Stimulated activated CD8-positive, alpha-beta memory T cell treated with anti-CD3 and anti-CD28 coated beads, Interleukin-15, amount 100 ng/mL, for 24 hours (primary cell): ENCODE measurements at places on chromosomes 2 and 18.

GRCh38 chr18:63951302-63951705 is 2.2 kb downstream of the HMSD start:
- no peak for DNase-seq

DNA sequence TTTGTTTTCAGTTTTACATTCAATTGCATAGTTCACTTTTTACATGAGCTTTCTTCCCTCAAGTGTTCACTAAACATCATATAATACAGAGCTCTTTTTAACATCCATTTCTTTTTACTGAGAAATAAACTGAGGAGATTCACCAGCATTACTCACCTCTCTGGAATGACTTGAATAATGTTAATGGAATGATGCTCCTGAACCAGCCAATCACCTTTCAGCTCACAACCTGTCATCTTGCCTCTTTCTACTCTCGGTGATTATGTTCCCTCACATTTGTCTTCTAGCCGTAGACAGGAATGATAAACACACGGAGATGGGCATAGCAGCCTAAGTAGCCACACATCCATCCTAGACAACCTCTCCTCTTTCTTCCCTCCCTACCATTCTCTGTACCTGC is 301.7 kb downstream of the PAX3 start:
- DNase-seq, result no peak

GRCh38 chr2:172103471-172104272 is 972 bp upstream of the DLX2 start:
- peak; percentile 54 for DNase-seq

- DNase-seq, result no peak
Observed at GRCh38 chr2:215601526-215601925, 165.7 kb upstream of the FN1 start.

- no peak for DNase-seq
Observed at GRCh38 chr18:57915865-57916582, 112.9 kb upstream of the ATP8B1 start.

- no peak for DNase-seq
Observed at GRCh38 chr2:199470361-199470671, 12.6 kb upstream of the SATB2 start.

- DNase-seq, result no peak
Observed at GRCh38 chr18:9619990-9620389, 5.6 kb upstream of the PPP4R1 start.

GRCh38 chr18:64119916-64120315 is 29.0 kb downstream of the LINC00305 start:
- DNase-seq, result no peak

GRCh38 chr2:99863903-99864270 is 278.5 kb downstream of the AFF3 start:
- DNase-seq, result no peak

GRCh38 chr2:30695749-30696148 is 111.5 kb downstream of the CAPN13 start:
- no peak for DNase-seq

DNA sequence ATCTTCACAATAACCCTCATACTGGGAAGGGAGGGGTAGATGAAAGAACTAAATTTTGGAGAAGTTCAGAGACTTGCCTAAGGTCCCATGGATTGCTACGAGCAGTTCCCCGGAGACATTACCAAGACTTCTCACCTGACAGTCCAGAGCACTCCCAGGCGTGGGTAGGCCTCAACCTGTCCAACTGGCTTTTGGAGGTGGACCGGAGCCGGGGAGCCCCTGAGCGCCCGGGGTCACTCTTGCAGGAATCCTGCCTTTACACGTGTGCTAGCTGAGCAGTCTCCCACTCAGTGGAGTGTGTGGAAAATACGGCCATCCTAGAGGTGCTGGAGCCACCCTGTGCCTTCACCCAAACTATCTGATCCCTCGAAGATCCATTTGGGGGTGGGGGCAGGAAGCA is 8.0 kb downstream of the POMC start:
- no peak for DNase-seq

- no peak for DNase-seq
Observed at GRCh38 chr2:3010001-3010400, 367.6 kb downstream of the EIPR1 start.

GRCh38 chr2:168029071-168029470 is 218.3 kb downstream of the STK39 start:
- DNase-seq, result no peak

DNA sequence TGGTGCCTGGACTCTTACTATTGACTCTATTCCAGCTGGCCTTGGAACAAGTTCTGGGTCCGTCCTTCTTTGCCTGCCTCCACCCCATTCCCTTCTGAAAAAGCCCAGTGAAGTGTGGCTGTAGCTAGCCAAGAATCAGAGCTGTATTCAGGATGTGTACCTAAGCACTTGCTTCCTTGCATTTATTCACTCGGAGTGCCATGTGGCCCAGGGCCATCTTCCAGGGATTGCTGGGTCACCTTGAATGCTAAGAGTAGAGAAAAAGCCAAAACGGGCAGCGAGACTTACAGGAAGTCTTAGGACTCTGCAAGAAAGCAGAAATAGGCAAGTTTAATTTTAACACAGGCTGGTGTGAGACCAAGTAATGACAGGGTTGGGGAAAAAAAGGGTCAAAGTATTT is 4.1 kb downstream of the ITGA6 start:
- no peak for DNase-seq

DNA sequence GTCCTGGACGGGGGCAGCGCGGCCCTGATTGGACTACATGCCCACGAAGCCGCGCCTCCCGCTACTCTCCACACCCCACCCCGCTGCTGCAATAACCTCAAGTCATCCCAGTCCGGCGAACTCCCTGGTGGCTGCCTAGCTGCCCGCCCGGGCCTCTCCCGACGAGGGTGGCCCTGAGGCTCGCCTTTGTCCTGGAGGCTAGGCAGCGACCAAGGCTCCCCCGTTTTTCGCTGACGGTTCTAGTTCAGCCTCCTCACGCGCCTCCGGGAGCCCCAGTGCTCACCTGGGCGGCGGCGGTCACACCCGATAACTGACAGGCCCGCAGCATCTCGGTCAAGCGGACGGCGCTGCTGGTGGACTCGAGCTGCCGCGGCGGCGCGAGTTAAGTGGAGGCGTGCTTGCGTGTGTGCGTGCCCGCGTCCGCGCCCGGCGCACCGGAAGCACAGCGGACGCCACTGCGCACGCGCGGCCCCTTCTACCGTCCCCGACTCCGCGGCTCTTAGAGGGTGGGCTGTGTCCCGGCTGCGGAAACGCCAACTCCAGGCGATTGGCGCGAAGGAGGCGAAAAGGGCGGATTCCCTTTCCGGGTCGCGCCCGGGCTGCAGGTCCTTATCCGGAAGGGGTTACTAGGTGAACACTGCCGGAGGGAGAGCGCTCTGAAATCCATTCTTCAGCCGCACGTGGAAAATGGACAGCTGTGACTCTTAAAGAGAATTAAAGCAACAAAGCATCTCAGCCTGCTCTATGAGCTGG is at the start of gene IMMT:
Gene IMMT, minus strand, starts transcription at position 408 of the 753 bp plus-strand sequence. Its CDS starts 80 bp downstream, at position 328.
- DNase-seq, result peak; percentile 93

GRCh38 chr18:10170375-10170774 is 256.6 kb downstream of the VAPA start:
- DNase-seq, result no peak

DNA sequence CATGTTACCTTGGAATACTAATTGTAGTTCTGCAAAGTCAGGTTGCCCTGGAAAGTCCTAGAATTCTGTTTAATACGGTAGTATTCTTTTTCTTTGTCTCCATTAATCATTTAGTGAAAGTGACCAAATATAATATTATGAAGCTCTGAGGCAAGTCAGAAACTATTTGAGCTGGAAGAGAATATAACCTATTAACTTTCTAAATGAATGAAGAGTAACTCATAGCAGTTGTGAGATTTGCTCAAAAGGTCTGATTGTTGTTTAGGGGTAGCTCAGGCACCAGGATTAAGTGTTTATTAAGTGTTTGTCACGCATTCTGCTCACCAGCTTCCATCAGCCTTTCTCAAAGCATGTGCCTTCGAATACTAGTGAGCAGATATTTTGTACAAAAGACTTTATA is 46.7 kb upstream of the SERPINE2 start:
- DNase-seq, result no peak

- no peak for DNase-seq
Observed at GRCh38 chr18:77316008-77316407, 66.4 kb downstream of the GALR1 start.

DNA sequence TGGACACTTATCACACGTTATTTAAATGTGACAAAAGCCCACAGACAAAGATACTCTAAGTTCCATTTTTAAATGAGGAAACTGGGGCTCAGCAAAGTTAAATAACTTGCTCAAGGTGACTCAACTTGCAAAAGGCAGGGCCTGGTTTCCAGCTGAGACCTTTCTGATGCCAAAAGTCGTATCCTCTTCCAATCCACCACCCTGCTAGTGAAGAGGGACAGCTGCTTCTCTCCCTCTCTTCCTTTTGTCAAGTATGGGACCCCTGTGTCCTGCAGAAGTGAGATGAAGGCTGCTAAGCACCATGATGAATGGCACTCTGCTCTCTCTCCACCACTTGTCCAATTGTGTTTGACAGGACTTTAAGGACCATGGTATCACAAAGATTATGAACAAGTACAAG is 140.9 kb downstream of the DYM start:
- DNase-seq, result no peak

- no peak for DNase-seq
Observed at GRCh38 chr18:50456285-50456684, 81.4 kb downstream of the SKA1 start.

- DNase-seq, result no peak
Observed at GRCh38 chr18:36337679-36338402, 40.3 kb downstream of the FHOD3 start.

GRCh38 chr18:394987-395362 is 105.5 kb downstream of the COLEC12 start:
- no peak for DNase-seq

DNA sequence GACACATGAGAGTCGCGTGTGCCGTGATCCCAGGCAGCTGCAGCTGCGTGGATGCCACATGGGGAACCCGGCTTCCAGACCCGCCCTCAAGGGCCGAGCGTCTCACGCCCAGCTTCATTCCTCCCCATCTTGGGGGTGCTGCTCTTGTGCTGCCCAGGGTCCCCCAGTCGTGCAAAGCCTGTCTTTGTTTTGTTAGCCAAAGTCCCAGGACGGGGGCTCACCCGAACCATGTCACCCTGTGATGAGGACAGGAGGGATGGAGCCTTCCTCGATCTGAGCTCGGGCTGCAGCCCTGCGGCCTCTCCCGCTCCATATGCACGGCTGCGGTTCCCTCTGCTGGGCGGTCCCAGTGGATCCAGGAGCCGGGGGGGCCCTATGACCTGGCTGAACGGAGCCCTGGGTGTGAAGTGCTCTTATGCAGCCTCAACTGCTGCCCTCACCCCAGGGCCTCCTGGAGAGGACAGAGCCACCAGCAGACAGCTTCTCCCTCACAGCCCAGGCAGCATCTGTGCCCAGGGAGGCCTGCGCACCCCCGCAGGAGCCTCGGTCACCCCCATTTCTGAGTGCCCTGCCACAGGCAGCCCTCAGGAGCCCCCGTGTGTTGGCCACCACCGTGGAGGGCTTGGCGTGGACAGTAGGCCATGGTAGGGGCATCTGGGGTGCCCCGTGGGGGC is 99.0 kb upstream of the CTDP1 start:
- DNase-seq, result no peak

DNA sequence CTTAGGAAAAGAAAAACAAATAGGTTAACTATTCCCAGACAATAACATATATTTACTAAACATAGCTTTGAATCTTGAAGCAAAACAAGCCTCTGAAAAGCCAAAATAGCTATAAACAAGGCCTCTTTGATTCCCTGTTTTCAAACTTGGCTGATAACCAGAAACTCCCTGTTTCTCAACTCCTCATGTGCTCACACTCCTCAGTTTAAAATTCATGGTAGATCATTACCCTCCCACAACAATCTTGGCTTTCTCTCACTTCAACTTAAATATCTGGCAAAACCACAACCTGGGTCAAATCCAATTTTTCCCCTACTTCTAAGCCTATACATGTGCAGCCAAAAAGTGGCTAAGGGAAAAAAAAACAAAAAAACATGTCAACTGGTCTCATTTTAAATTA is 15.6 kb downstream of the SUCLG1 start:
- DNase-seq, result no peak

DNA sequence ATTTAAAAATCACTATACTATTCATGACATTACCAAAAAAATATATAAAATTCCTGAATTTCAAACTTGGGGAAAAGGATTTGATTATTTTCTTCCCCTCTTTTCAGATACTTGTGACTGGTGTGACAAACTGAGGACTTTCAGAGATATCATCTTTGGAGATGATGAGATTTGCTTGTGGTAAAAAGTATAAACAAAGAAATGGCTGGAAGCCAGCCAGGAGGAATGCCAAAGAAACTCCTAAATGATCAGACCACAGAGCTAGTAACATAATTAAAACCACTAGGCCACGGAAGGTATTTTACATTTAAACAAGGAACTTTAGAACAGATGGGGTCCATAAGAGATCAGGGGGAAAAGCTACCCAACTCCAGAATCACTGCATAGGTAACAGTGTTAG is 58.7 kb downstream of the PIGN start:
- no peak for DNase-seq

GRCh38 chr2:101329026-101329425 is 20.5 kb upstream of the RNF149 start:
- no peak for DNase-seq

DNA sequence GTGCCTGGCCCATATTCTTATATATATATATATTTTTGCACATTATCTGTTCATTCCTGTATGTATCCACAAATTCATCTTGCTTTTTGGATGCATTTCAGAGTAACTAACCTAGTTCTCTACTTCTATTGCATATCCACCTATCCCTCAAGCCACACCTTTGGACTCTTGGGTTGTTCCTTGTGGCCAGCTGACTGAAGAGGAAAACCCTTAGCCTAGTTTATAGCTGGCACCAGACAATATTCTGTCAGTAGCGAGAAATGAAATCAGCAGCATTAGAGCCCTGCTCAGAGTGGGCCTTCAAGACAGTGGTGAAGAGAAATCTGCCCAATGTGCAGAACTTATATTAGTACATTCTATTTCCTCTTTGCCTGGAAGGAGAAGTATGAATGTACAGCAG is 19.6 kb upstream of the ALMS1 start:
- DNase-seq, result no peak

GRCh38 chr2:159164457-159164911 is 122.0 kb downstream of the WDSUB1 start:
- DNase-seq, result no peak

DNA sequence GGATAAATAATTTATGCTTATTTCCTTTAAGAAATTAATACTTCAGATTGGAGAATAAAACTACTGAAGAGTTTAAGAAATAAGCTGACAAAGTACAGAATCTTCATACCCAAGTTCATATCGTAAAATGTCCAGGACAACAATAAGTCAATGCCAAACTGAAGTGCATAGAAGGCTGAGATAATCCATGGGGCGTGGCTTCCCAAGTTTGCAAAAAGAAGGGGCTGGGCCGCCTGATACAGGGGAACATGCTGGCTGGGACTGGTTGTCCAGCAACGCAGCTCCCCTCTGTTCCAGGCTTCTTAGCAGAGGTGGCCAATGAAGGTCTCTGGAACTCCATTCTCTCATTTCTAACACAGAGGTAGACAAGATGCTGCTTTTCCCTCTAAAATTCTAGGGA is 189.5 kb upstream of the SPOPL start:
- DNase-seq, result no peak

- no peak for DNase-seq
Observed at GRCh38 chr18:77897606-77898005, 648.0 kb downstream of the GALR1 start.
